ENCODE measurements at places on chromosomes 1 and 21.

- DNase-seq, result no peak
These were observed 6.2 kb downstream of the FAAP20 start for GRCh38 chr1:2188336-2188735.

GRCh38 chr1:3111348-3112021 lies 42.5 kb downstream of the PRDM16 start:
- DNase-seq, result no peak

- DNase-seq, result no peak
These were observed 157.3 kb downstream of the SLC30A10 start for GRCh38 chr1:219771080-219771479.

DNA sequence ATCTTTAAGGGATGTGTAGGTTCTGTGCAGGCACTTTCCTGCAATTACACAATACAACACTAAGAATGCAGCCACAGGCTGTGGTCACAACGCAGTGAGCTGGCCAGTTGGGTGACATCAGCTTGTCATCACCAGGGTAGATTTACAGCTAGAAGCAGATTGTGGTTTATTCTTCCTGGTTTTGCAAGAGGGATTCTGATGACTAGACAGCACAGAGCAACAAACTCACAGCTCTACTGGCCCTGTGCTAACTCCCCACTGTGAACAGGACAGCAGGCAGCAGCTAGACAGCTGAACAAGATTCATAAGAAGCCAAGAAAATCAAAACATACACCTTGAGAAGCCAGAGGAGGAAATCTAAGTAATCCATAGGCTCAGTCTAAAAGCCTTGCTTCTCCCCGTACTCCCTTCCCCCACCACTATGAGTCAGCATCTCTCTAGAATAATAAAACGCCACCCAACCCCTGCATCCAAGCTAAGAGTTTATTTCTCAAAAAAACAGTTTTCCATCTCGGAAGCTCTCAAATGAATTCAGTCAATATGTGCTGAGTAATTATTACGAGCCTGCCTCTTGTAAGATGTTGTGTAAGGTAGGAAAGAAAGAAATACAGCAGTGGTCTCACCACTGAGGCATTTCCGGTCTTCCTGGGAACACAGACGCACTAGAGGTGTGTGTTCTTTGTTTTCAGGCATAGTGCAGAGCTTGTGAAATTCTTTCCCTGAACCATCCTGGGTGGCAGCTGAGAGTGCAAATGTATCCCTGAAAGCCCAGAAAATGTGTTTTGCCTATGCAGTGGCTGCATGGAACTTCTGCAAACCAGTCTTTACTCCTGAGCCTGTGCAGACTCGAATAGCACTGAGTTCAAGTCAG lies 162.8 kb downstream of the NTPCR start:
- DNase-seq, result peak; percentile 58

DNA sequence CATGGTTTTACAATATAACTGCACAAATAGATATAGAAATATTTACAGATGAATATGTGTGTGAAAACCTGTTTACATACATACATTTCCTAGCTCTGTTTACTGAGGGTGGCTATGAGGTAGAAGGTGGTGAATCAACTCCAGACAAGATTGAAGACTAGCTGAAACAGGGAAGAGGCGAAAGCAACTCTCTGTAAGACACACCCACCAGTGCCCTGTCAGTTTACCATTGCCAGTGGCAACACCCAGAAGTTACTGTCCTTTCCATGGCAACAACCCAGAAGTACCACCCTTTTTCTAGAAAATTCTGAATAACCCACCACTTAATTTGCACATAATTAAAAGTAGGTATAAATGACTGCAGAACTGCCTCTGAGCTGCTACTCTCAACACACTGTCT lies 16.7 kb downstream of the TMEM69 start:
- DNase-seq, result no peak

DNA sequence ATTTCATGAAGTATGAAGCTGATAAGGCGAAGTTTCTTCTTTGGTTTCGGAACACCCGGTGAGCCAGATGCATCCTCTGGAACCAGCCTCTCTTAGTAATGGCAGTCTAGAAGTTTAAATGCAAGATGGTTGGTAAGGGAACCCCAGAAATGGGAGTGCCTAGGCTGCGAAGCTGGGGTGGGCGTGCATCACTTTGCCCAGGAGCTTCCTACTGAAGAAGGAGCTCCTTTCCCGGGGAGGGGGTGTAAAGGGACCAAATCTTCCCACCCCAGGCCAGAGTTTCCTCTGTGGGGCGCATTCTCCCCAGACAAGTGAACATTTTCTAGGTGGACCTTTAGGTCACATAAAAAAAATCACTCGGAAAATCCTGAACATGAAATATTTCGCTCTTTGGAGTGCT lies 4.4 kb downstream of the TFF2 start:
- no peak for DNase-seq

- DNase-seq, result no peak
These were observed 924 bp downstream of the TMEM240 start for GRCh38 chr1:1539310-1540089.

DNA sequence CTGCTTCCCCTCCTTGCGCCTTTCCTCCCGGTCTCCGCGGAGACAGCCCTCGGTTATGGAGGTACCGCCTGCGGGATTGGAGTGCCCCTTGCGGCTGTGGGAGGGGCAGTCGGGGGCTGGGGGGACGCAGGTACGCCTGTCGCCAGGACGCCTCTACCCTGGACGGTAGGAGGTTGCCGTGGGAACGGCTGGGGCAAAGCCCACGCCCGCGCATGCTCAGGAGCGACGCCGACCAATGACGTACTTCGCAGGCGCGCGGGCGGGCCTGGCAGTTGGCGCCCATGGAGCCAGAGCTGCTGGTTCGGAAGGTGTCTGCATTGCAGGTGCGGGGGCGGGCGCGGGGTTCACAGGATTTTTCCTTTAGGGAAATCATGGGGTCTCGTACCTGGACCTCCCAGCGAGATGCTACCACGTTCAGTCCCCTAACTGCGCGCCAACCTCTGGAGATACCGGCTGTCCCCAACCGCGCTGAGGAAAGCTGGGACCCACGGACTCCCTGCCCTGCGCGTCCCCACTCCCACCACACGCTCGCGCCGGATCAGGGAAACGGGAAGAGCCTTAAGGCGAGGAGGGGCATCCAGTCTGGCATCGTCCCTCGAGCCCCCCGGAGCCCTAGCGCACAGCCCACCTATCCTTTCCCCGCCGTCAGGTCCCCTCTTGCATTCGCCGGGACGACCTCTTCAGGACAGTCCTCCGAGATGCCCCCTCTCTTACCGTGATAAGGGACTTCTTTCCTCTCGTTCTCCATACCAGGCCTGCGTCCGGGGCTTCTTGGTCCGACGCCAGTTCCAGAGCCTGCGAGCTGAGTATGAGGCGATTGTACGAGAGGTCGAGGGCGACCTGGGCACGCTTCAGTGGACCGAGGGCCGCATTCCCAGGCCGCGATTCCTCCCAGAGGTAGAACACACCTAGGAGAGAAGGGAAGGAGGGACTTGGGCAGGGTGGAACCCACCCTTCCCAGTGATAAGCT lies at the start of gene IQCC:
Gene IQCC, plus strand, starts transcription at position 271 of the 970 bp plus-strand sequence. Its CDS starts 11 bp downstream, at position 282.
- peak; percentile 95 for DNase-seq

DNA sequence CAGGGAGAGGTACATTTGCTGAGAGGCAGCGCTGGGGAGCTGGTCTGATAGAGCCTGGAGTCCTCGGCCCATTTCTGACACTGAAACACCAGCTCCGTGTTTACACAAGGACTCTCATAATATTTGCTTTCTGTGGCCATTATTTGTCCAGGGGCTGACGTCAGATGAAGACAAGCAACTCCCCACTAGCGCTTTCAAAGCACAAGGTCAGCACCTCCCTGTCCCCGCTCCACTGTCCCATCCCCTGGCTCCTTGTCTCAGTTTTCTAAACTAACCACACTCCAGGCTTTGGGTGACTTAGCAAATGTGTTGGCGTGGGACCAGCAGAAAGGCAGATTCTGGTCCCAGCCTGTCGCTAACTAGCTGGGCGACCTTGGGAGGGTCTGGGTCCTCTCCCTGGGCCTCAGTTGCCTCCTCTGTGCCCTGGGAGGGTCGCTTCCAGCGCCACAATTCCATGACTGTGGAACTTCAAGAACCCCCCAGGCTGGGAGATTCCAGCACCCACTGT lies 37.4 kb upstream of the ZBTB40 start:
- DNase-seq, result peak; percentile 93

DNA sequence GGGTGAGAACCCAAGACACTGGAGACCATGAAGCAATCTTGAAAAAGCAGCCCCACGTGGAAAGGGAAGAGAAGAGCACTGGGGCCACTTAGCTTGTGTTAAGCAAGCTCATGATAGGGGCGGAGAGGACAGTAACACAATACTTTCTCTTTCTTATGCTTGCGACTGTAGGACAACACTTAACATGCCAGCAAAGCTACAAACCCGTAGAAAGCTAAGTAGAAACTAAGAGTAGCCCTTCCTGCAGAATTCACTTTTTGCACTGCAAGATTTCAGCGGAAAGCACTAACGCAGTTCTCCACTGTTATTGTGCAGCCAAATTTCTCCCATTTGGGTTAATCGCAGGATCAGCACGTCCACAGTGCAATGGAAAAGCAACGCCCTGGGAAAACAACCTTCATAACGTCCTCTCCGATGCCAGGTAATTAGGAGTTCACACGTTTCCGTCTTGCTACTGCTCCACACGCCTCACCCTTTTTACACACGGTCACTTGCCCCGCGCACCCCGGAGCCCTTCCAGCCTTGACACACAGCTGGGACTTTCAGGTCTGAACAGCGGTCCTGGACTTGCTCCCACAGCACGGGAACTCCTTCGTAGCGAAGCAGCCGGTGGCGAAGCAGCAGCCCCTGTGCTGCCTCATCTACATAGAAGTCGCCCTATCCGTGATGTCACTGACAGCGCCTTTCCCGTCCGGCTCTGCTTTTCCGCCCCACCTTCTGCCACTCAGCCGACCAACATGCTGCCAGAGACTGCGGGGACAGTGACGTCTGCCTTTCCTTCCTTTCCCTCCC lies 148.6 kb downstream of the PPIAL4G start:
- peak; percentile 92 for DNase-seq
